ENCODE measurements at places on chromosomes 12 and 14.

DNA sequence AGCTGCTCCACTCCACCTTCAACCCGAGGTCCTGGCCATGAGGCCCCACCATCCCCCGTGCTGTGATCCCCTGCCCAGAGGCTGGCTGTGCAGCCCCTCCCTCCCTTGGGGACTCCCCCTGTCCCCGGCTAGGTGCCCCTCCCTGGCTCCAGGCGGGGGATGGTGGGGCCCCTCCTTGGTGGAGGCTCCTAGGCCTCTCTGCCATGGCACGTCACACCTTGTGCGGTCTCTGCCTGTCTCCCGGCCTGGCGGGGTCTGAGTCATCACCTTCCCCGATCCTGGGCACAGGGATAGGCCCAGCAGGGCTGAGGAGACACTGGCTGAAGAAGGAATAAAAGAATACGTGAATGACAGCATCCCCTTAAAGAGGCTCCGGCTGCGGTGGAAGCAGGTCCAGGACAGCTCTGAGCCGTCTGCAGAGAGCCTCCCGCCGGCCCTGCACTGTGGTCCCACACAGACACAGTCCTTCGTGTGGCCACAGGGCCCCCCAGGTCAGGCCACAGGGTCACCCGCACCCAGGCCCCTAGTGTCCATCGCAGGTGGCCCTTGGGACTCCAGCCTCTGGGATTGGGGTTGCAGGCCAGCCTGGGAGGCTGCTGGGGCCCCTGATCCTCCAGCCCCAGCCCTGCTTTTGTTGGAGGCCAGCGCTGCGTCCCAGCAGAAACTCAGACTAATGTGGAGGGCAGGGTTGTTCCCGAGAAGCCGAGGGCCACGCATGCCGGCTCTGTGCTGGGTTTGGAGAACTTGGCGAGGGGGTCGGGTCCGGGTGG lies 43.6 kb downstream of the KIF26A start:
- DNase-seq = no peak

GRCh38 chr14:21024585-21025370 lies at the start of gene NDRG2:
Gene NDRG2, minus strand, starts transcription at chr14:21025061. Its CDS starts 1,746 bp downstream, at chr14:21023315.
- DNase-seq = peak; percentile 48

GRCh38 chr12:52221912-52222457 lies 11.1 kb upstream of the KRT7 start:
- no peak for DNase-seq

GRCh38 chr14:68219407-68219806 lies 399.8 kb downstream of the RAD51B start:
- no peak for DNase-seq

GRCh38 chr12:124440841-124441381 lies 126.5 kb downstream of the NCOR2 start:
- DNase-seq = no peak

GRCh38 chr14:50229681-50230080 lies 1.7 kb downstream of the SOS2 start:
- DNase-seq = no peak

DNA sequence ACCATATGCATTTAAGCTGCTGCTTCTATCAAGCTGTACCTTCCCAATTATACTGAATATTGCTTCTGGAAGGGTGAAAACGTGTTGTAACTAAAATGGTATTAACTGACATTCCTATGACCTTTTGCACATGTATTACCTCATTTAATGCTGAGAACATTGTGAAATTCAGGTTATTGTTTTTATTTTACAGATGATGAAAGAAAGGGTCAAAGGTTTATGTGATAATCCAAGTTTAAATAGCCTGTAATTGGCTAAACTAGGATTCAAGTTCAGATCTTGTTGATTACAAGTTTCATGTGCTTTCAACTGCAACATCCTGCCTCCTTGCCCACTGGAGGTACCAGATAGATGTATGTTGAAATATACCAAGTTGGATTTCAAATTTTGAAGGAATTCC lies 433.3 kb upstream of the PRICKLE1 start:
- no peak for DNase-seq

GRCh38 chr14:32762886-32763285 lies 175.8 kb upstream of the NPAS3 start:
- DNase-seq = no peak

GRCh38 chr12:44827832-44828438 lies 48.2 kb downstream of the NELL2 start:
- DNase-seq = no peak

GRCh38 chr12:14840616-14841015 lies 2.7 kb downstream of the ART4 start:
- DNase-seq = no peak

DNA sequence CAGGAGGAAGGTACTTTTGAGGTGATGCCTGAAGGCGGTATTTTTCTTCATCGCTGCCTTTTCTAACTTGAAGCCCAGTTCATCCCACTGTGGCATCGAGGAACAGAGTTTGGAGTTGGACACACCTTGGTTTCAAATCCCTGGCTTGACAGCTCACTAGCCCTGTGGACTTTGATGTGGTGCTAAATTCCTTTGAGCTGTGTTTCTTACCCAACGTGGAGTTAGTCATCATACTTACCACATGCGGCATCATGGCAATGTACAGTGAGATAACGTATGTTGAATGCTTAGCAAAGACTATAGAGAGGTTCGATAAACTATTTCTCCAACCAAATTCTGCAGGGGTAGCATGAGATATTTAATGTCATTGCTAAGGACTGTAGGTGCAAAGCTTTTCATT lies 3.4 kb downstream of the PLEKHG3 start:
- DNase-seq = no peak

DNA sequence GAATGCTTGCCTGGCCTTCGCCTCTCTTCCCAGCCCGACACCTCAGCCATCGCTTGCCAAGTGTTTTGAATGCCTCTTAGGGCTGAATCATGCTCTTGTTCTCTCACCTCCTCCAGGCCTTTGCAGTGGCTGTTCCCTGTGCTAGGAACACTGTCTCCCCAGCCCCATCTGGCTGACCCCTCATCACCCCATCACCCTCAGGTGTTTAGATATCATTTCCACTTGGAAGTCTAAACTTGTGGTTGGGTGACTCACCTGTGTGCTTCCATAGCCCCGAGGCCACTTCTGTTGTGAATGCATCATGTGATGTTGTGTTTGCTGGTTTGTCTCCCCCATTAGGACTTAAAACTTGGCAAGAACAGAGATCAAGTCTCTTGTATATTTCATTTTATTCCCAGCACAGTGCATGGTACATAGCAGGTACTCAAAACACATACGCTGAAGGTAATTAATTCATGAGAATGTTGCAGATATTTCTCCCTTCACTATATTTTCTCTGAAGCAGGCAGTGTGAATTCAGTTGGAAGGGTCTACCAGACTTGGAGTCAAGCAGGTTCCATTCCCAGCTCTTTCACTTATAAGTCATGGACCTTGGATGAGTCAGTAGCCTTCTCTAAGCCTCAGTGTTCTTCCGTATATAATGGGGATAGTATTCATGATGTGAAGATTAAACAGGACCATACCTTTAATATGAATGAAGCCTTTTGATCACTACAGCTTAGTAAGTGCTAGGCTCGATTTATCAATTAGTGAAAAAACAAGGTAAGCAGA lies 67.8 kb downstream of the HRK start:
- no peak for DNase-seq

DNA sequence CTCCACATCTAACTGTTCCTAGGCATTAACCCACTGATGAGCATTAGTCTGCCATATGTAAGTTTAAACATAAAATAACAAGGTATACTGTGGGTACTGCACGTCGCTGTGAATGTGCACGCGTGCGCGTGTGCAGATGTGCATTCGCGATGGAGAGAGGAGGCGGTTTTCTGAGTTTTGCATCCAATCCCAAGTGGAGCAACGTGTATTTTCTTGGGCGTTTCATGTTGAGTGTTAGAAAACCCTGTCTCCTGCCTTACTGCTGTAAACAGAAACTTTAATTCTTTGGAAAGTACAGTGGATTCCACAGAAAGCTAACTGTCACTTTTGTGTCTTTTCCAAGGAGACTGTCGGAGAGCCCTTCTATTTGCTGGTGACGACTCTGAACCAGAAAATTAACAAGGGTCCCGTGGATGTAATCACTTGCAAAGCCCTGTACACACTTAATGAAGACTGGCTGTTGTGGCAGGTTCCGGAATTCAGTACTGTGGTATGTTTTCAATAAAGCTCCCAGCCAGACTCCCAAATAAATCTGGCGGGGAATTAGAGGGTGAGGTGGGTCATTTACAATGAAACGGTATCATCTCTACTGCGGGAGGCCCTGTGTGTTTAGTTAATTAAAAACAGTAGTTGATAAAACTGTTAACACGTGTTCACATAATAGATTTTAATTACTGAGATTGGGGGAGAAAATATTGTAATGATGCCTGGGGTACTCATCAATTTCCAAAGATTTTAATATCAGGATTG lies 116.5 kb downstream of the PLXNC1 start:
- DNase-seq = no peak

DNA sequence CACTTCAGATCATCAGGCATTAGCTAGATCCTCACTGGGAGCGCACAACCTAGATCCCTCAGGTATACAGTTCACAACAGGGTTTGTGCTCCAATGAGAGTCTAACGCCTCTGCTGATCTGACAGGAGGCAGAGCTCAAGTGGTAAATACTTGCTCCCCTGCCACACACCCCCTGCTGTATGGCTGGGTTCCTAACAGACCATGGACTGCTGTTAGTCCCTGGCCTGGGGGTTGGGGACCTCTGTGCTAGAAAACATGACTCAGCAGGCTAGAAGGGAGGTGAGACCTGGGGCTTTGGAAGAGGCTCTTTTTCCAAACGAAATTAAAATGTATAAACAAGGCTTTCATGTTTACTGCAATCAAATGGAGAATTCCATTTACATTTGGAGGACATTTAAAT lies 691.1 kb downstream of the FLRT2 start:
- no peak for DNase-seq

GRCh38 chr12:24226745-24227350 lies 277.4 kb upstream of the SOX5 start:
- no peak for DNase-seq

- DNase-seq = no peak
Observed at GRCh38 chr12:96242597-96242996, 48.4 kb downstream of the ELK3 start.

GRCh38 chr14:32727832-32728231 lies 210.8 kb upstream of the NPAS3 start:
- DNase-seq = no peak
